ENCODE measurements at places on chromosomes 12 and 14.

GRCh38 chr12:6461401-6462233 is 8.9 kb downstream of the VAMP1 start:
- no peak for DNase-seq

DNA sequence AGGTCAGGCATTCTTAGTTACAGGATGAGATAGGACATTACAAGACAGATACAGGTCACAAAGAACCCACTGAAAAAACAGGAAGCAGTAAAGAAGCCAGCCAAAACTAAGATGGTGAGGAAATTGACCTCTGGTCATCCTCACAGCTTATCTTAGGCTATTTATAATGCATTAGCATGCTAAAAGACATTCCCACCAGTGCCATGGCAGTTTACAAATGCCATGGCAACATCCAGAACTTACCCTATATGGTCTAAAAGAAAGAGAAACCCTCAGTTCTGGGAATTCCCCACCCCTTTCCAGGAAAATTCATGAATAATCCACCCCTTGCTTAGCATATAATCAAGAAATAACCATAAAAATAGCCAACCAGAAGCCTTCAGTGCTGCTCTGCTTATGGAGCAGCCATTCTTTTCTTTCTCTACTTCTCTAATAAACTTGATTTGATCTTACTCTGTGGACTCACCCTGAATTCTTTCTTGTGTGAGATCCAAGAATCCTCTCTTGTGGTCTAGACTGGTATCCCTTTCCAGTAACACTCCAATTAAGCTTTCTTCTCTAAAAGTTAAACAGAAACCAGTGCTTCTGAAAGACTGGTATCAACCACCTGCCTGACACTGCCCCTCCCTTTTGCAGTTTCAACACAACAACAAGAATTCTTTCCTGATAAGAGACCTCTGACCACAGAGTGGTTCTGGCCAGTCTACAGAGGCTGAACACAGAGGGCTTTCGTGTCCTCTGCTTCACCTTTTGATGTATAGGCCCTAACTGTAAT is 86.9 kb downstream of the BCAT1 start:
- no peak for DNase-seq

DNA sequence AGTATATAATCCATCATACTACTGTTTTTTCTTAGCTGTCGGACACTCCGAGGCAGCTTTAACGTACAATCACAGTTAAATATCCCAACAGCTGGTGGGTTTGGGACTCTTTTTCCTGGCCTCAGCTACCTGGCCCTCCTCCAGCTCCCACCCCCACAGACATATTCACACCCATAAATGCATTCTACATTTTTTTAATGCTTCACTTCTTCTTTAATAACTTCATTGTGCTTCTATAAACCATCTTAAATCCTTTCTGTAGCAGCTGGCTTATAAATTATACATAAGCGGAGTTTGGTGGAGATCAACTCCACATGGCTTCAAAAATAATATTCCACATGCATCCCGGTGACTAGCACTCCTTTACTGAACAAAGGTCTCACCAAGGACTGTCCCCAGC is 33.3 kb downstream of the TDG start:
- no peak for DNase-seq

DNA sequence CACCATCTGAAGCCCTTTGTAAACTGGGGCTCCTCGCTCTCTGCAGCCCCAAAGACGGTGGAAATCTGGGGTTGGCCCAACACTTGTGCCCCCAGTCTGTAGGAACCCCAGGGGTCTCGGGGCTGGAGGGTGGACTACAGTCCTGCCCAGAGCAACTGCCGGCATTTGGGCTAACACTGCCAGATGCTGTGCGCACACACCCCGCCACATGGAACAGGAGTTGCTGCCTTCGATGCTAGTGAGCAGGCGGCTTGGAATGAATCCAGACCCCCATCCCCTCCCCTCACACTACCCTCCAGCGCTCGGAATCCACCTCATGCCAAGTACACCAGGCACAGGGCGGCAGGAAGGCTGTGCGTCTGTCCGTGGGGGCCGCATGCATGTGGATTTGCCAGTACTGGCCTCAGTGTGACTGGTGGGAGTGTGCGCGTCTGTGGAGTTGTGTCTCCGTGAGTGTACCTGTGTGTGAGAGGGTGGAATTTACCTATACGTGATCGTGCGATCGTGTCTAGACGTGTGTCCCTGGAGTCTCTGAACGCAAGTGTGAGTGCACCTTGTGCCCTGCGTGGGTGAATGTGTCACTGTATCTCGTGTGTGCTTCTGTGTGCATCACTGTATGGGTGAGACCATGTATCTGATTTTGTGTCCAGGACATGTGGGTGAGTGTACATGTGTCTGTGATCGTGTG is 5.1 kb downstream of the LHX5 start:
- DNase-seq: no peak

DNA sequence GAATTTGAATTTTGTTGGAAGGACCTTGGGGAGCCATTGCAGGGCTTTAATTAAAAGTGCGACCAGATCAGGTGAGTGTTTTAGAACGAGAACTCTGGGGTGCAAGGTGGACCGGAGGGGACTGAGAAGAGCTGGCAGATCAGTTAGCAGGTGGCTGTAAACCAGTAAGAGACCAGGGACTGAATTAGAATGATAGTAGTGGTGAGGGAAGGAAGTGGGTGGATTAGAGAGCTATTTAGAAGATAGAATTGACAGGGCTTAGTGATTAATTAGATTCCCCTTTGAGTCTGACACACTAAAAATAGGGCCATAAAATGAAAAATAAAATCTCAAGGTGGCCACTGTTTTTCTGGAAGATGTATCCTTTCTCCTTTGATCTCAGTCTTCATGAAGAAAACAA is 44.8 kb downstream of the PLXNC1 start:
- DNase-seq: no peak

DNA sequence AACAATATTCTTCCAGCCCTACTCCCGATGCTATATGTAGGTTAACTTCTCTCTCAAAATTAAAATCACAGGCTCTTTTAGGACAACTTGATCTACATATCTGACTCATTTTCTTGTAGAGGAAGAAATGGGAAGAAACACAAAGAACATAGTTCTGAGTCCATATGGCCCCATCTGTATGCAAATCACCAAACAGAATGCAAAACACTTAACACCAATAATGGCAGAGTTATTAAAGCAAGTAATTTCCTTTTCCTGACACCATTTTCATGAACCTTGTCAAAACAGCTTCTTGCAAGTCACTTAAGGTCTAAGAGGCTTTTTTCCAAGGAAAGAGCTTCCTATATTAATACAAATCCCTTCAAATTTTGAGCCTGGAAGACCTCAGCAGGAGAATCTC is 300.4 kb upstream of the CLEC14A start:
- no peak for DNase-seq

- DNase-seq: no peak
Measured at GRCh38 chr12:100908501-100908900, 113.9 kb downstream of the ANO4 start.

- no peak for DNase-seq
Measured at GRCh38 chr12:66763467-66763866, 84.6 kb upstream of the GRIP1 start.

GRCh38 chr14:61151251-61151650 is 129.9 kb downstream of the TMEM30B start:
- no peak for DNase-seq

DNA sequence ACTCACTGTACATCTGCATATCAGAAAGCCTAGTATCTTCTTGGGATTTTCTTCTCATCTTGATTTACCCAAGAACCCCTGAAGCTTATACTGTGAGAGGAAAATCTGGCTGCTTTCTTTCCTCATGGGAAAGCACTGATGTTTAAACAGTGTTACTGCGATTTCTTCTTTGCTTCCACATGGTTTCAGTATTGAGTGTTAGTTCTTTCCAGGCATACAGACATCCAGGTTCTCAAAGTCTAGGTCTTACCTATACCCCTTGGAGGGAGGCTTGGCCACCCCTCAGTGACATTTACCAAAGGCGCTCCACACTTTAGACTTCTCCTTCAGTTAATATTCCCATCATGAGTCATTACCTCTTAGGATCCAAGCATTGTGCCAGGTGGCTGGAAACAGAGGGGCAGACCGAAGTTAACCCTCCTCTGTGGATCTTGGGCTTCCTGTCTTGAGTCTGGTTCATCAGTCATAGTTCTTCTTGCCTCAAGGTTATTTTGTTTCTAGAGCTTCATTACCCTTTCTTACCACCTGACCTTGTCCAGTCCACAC is 79.1 kb downstream of the TMEM117 start:
- DNase-seq: no peak

- DNase-seq: no peak
Measured at GRCh38 chr14:85248881-85249635, 280.9 kb upstream of the FLRT2 start.

GRCh38 chr12:105539735-105540134 is 209.2 kb downstream of the C12orf75 start:
- DNase-seq: no peak

DNA sequence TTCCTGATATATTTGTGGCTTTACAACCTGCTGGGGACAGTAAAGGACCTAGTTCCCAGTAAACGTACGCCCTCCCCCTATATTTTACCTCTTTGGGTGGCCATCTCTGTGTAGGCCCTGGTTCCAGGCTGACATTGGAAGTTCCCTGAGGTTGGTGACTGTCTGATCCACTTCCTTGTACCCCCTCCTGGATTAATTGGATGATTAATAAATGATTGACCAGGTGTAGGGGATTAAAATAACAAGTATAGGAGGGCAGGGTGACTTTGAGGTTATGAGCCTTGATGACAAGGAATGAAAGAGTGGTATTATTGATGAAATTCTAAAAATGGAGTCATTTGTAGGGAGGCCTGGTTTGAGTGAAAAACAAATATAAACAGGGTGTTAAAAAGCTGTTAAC is 9.6 kb downstream of the SUSD6 start:
- no peak for DNase-seq

DNA sequence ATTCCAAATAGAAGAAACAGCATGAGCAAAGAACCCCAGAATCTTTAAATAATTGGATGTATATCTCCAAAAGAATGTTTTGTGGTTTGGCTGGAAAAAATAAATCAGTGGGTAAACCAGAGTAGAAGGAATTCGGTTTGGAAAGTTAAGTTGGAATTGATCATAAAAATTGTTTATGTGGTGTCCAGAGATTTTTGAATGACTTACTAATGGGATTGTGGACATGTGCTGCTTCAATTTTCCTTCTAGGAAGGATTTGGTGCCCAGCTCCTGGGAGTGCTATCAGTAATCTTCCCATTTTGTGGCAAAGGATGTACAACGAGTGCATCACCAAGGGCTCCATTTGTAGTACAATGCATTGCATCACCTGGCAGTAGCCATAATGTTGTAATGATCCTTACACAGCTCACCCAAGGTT is 224.8 kb downstream of the SLC16A7 start:
- DNase-seq: no peak

GRCh38 chr12:76495556-76495955 is 64.0 kb downstream of the OSBPL8 start:
- no peak for DNase-seq

DNA sequence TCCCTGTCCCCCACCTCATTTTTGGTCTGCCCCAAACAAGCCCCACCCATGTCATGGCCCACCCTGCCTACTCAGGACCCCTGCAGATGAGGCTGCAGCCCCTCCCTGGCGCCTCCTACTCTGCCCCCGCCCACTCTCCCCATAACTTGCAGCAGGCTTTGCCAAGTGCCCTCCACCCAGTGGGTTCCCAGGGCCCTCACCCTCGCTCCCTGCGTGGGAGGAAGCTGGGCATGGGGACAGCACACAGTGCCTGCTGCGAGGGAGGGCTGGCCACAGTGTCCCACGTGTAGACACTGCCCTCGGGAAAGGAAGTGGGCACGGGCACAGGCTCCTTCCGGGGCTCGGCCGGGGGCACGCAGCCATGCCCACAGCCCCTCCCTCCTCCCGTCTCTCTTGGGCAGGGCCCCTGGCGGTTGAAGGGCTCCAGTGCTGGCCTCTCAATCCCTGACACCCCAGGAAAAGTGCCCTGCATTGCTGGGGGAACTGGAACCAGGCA is 9.4 kb downstream of the AKT1 start:
- no peak for DNase-seq

DNA sequence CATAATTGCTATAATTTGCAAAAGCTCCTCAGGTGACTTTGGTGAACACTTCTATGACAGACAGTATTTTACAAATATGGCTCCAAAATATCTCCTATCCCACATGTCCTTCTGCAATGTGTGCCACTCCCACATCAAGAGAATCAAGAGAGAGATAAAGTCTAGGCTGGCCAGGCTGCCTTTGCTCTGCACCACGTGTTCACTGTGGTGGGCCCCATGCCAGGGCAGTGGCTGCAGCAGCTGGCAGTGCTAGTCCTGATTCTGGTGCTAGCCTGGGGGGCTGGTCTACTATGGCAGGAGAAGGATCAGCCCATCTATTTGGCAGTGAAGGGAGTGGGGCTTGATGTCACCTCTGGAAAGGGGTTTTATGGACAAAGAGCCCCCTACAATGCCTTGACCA is 86.3 kb downstream of the DRAM1 start:
- DNase-seq: no peak

GRCh38 chr14:55760789-55761566 is 181.0 kb downstream of the KTN1 start:
- no peak for DNase-seq

DNA sequence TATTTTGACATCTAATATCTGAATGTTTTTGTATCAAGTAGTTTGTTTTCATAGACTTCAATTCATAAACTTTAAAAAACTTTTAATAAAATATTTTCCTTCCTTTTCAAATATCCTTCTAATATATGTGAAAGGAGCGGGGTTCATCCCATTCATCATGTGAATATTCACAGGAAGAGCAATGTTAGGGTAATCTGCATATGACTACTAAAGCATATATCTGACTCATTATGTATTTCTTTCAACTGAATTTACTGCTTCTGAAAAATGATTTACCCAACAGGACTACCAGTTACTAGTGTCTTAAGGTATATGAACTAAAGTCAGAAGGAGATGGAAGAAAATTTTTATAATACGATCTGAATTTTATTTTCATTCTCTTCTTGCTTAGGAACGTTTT is 30.5 kb downstream of the DHRS7 start:
- DNase-seq: no peak

DNA sequence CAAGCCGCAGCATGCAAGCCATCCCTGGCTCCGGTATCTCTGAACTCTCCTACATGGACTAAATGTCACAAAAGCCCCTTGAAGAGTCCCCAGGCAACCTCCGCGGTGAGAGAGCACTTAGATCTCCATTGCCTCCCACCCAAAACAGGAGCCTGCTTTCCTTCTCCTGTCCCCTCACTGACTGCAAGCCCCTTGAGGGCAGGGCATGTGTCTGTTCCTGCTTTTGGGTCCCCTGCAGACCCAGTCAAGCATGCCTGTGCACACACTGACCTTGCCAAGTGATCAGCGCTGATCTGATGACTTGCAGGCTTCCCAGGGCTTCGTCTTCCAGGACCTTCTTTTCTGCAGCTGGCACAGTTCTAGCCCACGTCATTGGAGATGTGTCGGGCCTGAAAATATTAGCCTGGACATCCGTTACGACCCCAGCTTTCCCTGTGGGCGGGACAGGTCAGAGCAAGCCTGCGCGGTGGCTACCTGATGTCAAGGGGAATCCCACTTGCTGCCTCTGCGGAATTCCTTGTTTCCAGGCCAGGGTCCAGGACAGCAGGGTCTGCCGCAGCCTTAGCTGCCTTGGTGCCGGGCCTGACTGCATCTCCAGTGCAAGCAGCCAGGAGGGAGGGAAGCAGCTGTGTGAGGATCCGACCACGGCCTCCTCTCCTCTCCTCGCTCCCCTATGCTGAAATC is 92.5 kb downstream of the FBXL14 start:
- DNase-seq: no peak
